ENCODE measurements at places on chromosomes 11 and 22.
A peak's percentile ranks its signal among the peaks of the same experiment; 100 is the strongest.

DNA sequence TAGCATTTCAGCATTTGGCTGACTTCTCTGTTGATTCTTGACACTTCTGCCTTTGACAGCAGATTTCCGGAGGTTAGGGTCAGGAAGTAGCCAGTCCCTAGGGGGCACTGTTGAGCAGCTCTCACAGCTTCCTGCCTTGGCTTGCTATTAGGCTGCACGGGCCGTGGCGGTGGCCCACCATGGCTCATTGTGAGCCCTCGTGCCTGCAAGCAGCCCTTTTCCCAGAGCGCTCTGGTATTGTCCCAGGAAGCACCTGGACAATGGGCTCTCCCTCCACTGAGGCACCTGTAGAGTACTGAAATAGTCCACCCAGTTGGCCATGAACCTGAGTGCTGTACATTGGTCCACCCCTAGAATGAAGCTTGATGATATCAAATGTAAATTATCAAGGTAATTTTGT, 100.2 kb upstream of the GAL start:
- peak; percentile 25 for DNase-seq

DNA sequence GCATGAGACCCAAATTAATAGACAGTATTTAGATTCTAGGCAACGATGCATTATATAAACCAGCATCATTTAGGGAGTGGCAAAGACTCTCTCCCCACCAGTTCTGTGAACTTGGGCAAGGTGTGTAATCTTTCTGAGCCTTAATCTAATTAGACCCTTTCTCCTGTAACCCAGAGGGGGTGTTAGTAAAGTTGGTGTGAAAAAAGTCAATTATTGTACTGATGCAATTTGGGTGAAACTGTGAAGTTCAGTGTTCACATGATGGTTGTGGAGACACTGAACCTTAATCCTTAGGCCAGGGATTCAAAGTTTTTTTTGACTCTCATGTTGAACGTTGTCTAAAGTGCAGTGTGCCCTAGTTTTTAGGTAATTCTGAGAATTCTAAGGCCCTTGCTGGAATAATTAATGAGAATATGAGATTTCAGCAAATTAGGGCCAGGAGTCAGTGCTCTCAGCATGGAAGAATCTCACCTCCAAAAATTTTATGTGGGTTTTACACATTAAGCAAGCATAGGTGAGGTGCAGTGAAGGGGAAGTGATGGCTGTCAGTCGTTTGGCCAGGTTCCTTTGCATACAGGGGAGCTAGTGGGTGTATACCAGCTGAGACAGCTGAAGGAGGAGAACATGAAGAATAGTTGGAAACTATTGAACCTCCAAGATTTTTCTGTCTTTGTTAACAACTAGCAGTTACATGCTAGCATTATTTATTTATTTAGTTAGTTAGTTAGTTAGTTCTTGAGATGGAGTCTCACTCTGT, 94.2 kb downstream of the PTPRJ start:
- no peak for DNase-seq

GRCh38 chr22:24525416-24526037, 29.4 kb downstream of the GUCD1 start:
- peak; percentile 51 for DNase-seq

DNA sequence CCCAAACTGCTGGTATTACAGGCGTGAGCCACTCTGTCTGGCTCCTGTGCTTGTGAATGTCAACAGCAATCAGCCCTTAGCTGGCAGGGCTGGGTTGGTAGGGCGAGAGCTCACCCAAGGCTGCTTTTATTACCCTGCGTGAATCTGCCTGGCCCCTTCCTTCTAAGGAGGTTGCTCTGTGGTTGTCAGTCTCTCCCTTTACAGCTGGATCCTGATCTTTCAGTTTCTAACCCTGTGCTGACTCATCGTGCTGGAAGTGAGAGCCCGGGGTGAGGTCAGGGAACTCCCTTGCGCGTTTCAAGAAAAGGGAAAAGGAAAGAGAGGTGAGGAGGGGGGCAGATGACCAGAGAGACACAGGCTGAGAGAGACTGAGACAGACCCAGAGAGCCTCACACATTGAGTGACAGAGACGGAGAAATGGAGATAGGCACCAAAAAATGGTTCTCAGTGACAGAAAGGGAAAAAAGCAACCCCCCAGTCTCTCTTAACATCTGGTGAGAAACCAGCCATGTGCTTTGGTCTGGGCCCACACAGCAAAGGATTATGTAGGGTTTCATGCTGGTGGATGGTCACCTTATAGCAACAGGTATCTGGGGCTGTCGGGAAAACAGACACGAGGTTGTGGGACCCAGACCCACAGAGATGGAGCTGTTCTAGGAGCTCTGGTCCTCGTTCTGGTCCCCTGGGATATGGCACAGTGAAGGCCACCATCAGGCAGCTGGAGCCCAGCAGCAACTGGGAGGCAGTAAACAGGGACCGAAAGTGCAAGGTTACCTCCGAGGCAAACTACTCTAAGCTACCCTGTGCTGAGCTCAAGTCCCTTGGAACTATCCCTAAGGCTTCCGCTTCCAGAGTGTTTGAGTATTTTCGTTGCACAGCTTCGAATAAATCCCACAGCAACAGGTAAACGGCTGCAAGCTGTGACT, 2.5 kb downstream of the TCN2 start:
- no peak for DNase-seq

- no peak for DNase-seq
Observed at GRCh38 chr11:68550485-68550817, 89.9 kb downstream of the PPP6R3 start.

DNA sequence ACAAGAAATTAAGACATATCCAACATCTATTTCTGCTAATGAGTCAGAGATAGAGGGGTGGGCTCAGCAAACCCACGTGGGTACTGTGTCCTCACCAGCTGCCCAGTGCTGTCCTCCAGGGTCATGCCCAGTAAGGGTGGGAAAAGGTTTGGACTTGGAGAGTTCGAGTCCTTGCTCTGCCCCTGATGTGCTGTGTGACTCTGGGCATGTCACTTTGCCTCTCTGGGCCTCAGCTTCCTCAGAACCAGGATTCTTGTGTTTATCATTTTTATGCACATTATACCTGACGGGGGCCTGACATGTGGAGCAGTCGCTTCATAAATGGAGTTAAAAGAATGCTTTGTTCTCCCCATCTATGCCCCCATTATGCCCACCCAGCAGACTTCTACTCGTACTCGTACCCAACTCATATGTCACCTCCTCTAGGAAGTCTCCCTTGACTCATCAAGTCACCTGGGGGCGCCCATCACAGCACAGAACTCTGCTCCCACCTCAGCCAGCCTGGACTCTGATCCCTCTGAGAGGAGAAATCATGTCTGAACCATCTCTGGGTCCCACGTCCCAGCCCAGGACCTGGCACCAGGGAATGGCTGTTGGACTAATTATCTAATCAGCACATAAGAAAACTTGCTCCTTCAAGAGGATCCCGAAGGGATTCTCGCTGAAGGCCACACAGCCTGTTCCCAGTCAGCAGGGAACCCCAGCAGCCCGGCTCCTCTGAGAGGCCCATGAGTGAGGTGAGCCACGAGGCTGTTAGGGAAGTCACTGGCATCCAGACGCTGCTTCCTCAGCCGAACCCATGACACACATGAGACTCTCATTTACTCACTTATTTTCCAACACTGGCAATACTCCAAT, 38.7 kb upstream of the TSKU start:
- DNase-seq: no peak

GRCh38 chr22:40504285-40505249, 132.0 kb downstream of the MRTFA start:
- DNase-seq: no peak

DNA sequence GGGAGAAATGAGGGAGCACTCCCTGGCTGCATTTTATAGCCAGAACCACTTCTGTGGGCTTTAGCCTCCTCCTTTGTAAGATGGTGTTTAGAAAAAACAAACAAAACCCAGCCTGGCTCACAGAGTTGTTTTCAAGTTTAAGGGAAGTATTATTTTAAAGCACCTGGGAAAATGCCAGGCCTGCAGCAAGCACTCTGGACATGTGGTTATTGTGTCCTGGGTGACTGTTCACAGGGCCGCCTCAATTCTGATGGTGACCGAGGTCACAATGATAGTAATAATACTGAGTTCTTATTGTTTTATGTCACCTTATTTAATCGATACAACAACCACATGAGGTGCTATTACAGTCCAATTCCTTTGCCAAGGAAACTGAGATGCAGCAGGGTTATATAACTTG, 20.7 kb upstream of the SLC22A12 start:
- DNase-seq: no peak

DNA sequence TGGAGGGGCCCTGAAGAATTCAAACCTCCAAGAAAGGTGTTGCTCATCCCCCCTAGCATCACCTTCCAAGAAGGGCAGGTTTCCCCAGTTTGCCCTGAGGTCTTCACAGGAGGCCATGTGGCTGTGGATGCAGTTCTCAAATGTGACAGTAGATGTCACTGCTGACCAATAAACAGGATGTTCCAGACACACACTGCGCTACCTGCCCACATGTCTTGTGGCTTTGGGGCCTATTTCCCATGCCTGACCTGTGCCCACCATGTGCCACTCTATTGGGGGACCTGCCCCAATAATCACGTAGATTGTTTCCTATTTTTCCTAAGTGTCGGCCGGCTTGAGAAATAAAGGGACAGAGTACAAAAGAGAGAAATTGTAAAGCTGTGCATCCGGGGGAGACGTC, 4.5 kb downstream of the GSTT2 start:
- peak; percentile 62 for DNase-seq

GRCh38 chr22:22835242-22835641, 52.4 kb upstream of the IGLL5 start:
- DNase-seq: no peak

DNA sequence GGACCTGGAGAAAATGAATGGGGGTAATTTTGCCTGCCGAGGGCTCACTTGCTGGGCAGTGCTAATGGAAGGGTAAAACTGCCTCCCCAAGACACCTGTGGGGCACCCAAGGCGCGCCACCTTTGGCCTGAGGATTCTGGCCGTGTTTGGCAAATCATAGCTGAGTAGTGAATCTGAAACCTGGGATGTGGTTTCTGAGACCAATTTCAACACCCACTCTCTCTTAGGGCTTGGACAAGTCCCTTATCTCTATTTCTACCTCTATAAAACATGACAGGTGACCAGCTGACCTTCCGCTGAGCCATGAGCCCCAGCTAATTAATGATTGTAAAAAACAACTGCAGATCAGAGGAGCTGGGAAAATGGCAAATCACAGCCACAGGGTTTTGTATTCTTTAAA, 1.5 kb upstream of the PACSIN3 start:
- no peak for DNase-seq

GRCh38 chr11:12798609-12799011, 124.4 kb downstream of the TEAD1 start:
- DNase-seq: no peak

- no peak for DNase-seq
Observed at GRCh38 chr22:29152954-29153719, 52.6 kb upstream of the EMID1 start.

- DNase-seq: no peak
Observed at GRCh38 chr11:32897103-32897502, 4.5 kb downstream of the QSER1 start.

DNA sequence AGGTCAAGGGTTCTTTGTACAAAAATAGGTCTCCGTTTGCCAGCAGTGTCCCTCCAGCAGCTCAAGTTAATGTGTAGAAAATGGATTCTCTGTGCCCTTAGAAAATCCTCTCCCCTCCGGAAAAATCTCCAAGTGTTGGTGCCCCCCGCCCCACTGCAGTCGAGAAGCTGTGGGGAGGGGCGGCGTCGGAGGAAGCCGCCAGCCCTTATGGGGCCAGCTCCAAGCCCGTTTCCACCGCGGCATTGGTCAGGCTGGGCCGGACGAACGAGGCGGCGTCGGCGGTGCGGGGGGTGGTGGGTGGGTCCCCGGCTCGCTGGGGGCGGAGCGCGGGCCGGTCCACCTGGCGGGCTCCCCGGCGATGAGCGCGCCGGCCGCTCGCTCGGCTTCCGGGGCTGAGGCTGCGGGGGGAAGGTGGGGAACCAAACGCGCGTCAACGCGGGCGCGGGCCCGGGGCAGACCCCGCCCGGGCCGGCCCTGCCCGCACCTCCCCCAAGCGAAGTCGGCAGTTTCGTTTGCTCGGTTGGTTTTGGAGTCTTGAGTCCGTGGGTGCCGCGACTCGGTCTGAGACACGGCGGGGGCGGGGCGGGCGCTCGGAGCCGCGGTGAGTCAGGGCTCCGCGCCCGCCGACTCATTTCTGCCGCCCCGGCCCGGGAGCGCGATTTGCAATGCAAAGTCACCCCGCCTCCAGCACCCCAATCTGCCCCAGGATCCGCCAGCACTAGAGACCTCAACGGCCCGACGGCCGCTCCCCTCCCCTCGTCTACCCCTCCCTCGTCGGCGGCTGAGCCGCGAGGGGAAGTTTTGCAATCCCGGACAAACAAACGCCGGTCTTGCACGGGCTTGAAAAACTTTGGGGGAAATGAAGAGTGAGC, 1.4 kb downstream of the ASCL2 start:
- peak; percentile 60 for DNase-seq

- DNase-seq: no peak
Observed at GRCh38 chr11:86702220-86702983, 30.0 kb upstream of the ME3 start.

Data from activated naive CD8-positive, alpha-beta T cell treated with anti-CD3 and anti-CD28 coated beads, Interleukin-2, amount 50 U/mL, for 16 hours (primary cell).